ENCODE measurements at places on chromosomes 5 and 9.
A peak's percentile ranks its signal among the peaks of the same experiment; 100 is the strongest.

DNA sequence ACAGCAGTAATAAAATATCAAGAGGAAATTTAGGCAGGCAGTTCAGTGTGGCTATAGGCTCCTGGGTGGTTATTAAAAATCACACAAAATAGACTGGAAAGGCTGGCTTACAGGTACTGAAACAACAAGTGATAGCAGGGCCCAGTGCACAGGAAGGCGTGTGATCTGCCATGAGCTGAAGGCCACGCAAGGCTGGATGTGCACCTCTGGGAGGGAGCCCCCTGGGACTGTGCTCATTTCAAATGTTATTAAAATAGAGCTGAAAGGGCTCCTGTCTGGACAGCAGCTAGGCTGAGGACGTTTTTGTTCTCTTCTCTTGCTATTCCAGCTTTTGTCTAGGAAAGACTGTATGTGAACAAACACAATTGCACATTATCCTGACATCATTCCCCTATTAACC, 324.3 kb upstream of the RFX3 start:
- no peak for DNase-seq

DNA sequence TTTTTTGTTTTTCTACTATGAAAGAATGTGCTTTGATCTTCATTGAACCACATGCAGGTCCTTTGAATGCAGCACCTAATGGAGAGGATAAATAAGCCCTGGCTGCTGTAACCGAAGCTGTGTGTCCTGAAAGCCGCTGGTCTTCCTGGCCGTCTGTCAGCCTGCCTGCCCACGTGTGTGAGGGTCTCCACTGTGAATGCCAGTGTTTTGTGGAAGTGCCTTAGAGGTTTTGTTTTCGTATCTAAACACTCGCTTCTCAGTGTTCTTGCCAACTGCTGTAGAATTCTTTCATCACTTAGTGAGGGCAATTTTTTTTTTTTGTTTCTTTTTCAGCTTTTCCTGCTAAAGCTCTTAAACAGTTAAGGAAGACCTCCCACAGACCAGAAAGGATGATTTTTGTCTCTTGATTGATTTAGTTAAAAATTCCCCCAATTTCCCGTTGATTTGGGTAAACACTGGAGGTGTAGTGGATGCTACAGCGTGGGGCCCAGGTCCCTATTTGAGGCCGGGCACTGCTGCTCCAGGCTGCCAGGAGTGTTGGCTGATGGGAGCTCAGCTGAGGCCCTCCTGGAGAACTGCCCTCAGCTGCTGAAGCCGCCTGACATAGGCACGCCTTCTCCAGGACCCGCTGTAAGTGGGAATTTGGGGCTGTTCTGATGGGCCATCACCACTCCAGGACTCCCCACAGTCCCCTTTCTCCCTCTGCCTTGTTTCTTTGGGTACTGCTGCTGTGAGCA, 29.2 kb upstream of the PTCH1 start:
- no peak for DNase-seq

- no peak for DNase-seq
Observed at GRCh38 chr9:95807326-95807947, 68.1 kb upstream of the ERCC6L2 start.

DNA sequence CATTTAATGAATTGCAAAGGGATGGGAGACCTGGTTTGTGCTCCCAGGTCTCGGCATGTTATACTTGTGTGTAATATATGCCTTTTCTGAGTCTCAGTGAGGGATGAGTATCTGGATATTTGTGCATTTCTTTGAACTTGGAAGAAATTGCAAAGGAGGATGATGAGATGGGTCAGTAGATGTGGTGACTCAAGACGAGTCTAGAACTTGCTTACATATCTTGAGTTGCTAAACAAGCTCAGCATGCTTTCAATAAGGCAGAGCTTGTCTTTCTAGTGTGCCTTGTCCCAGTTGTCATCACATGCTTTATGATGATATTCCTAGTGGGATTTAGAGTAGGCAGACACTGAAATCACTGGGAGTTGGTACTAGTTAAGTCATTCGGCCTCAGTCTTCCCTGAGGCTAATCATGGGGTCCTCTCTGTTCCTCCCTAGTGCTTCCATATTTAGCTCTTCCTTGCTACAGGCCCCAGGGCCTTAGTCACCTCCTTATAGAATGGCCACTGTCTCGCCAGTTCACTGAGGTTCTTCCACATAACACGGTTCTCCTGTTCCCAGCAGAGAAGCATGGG, 222.3 kb downstream of the ARRDC3 start:
- DNase-seq, result no peak

DNA sequence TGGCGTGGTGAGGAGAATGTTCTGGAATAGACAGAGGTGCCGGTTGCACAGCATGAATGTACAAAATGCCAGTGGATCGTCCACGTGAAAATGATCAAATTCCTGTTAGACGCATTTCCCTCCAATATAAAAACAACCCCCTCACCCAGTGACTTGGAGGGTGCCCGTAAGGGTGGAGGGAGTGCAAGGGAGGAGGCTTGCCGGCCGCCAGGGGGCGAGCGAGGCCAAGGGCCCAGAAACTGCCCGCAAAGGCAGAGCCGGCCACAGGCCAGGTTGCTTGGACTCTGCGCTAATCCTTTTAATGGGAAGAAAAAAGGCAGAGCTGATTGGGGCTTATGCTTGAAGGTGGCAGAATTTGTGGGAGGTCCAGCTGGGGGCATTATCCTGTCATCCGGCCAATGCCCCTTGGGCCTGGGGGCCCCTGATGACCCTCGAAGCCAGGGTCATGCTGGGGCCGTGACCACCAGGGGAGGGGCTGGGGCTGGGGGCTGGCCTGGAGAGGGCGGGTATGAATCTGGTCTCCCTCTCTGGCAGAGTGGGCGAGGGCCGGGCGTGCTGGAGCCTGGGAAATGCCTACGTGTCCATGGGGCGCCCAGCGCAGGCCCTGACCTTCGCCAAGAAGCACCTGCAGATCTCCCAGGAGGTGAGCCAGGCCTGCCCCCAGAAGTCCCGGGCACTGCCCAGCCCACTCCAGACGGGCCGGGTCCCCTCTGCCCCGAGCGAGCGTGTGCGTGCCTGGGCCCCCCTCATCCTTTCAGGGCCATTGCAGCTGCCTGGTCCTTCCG, 12.0 kb downstream of the GPSM1 start:
- no peak for DNase-seq

DNA sequence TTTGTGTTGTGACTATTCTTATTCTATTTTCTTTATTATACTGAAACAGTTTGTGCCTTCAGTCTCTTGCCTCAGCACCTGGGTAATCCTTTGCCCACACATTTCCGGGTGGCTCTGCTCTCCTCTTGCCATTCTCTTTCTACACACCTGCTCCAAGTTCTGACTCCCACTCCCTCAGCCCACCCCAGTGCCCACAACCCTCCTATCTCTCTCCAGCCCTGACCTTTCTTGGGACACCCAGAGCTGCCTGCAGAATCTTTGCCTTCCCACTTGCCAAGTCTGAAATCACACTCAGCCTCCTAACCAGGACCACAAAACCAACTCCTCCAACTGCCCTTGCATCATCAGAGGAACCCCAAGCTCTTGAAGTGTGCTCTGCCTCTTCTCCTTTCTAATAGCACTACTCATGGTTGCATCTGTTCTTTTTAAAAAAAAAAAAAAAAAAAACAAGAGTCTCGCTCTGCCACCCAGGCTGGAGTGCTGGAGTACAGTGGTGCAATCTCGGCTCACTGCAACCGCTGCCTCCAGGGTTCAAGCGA, 4.1 kb downstream of the SWI5 start:
- no peak for DNase-seq

DNA sequence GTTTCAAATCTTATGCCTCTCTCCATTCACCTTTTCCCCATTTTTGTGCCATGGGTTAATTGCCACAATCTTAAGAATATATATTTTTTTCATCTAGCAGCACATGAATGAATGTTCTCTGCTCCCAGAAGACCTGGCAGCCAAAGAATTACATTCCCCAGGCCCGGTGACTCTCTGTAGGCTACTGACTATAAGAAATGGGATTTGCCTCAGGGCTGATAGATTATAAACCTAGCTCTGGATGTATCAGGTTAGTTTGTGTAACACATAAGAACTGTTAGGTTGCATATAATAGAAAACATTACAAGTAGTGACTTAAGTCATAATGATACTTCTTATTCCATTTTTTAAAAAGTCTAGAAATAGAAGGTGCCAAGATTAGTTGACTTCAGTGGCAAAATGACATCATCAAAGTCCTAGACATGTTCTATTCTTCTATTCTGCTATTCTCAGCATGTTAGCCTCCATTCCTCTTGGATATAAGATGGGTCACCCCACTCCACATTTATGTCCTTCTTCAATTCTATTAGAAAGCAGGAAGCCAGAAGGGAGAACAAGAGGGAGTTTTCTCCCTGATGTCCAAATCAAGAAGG, 10.9 kb upstream of the ZNF474 start:
- DNase-seq, result no peak

DNA sequence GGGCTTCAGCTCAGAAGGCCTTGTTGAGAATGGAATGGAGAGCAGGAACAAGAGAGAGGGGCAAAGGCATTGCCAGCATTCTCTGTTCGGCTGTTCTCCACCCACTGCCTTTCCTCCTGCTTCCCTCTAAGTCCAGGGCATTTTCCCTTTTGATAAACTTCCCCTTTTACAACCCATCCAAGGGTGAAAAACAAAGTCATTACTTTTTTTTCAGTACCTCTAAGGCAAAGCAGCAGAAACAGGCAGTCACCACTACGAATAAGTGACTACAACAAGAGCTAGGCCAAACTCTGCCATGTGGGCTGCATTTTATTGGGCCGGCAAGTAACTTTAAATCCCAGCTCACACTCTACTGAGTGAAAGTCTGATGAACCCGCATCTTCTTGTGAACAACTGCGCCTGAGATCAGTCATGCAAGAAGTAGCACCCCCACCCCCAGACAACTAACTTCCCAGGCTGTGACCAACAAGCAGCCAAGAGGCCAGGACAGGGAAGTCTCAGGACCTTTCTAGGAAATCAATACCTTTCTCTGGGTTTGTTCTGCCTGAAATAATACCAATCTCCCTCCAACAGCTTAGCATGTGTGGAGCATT, 13.1 kb downstream of the IL7R start:
- no peak for DNase-seq

DNA sequence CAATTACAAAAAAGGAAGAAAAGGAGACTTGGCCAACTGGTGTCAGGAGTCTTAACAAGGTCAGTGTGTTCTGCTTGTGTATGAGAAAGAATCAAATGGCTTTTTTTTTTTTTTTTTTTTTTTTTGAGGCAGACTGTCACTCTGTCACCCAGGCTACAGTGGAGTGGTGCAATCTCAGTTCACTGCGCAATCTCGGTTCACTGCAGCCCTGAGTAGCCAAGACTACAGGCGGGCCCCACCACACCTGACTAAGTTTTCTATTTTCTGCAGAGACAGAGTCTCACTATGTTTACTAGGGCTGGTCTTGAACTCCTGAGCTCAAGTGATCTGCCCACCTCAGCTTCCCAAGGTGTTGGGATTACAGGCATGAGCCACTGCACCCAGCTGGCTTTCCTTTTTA, 3.1 kb upstream of the IL7R start:
- peak; percentile 41 for DNase-seq

GRCh38 chr5:172795318-172795977, 24.5 kb upstream of the DUSP1 start:
- DNase-seq, result no peak

DNA sequence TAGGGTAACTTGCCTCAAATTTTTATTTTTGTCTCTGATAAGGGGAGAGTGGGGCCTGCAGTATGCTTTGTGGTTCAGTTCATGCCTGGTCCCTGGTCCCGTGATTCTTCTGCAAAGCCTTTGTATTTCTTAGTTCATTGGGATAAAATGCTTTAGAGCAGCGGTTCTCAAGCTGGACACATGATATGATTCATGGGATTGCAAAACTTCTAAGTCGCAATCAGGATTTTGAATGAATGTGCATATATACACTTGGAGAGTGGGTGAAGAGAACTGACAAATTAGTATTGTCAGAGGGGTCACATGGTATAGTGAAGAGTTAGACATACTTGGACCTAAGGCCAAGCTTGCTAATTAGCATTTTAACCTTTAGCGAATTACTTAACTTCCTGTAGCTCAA, 265.4 kb upstream of the KLF9 start:
- no peak for DNase-seq

GRCh38 chr5:125961150-125961549, 462.1 kb upstream of the GRAMD2B start:
- no peak for DNase-seq

DNA sequence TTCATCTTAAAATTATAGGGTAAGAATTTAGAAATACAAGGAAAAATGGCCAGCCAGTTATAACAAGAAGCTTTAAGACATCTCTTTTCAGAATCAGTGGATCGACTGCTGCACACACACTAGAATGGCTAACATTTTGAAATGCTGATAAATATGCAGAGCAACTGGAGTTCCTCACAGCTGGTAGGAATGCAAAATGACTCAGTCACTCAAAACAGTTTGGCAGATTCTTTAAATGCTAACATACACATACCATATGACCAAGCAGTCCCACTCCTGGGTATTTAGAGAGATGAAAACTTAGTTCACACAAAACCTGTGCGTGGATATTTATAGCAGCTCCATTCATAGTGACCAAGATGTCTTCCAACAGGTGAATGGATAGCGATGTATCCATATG, 23.2 kb upstream of the PSAT1 start:
- no peak for DNase-seq

DNA sequence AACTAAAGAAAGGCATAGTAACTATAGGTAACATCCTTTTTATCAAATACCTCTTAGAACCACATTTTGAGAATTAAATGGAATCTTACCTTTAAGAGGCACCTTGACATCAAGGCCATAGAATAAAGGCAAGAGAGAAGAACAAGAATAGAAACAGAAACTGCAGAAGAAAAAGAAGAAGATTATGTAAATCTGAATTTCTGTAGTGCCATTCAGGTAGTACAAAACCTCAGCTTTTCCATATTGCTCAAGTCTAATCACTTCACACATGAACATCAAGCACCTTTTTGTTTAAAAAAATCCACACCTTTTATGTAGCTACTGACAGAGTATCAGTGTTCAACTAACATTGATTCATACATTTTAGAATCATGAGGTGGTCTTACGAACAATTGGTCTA, 91.8 kb upstream of the DPYSL3 start:
- DNase-seq, result no peak

GRCh38 chr9:99137225-99137624, 32.3 kb downstream of the TGFBR1 start:
- DNase-seq, result no peak

- DNase-seq, result no peak
Observed at GRCh38 chr5:108556441-108557145, 174.7 kb upstream of the FBXL17 start.

DNA sequence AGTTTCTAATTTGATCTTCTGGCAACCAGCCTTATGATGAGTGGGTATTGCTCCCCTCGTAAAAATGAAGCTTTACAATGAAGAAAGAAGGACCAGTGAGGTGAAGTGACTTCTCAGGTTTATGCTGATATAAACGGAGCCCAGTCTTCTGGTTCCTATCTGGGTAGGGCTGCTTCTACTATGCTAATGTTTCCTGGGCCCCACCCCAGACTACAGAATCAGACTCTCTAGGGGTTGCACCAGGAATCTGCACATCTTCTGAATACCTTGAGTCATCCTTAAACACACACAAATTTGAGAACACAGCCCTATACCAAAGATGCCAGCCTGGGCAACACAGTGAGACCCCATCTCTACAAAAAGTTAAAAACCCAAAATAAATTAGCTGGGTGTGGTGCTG, 16.2 kb downstream of the BTF3 start:
- DNase-seq, result no peak
